Left cardiac atrium (tissue), 4 donors: ENCODE measurements at places on chromosomes 2 and 18.

GRCh38 chr2:215878476-215879063, 134.8 kb downstream of the MREG start:
- no peak for DNase-seq

DNA sequence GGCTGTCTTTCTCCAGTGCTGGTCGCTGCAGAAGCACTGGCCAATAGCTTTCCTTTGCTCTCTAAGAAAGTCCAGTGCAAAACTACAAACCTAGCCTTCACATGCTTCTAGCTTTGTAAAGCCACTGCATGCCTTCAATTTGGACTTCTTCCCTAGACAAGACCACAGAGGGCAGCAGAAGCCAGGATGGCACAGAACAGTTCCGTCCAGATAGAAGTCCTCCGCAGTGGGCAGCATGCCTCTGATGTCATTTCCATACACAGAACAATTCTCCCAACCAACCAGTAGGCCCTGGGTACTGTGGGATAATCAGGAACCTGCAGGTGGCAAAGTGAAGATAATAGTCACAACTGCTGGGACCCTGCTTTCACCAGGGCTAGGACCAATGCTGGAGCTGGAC, 3.3 kb downstream of the ST6GAL2 start:
- no peak for DNase-seq

DNA sequence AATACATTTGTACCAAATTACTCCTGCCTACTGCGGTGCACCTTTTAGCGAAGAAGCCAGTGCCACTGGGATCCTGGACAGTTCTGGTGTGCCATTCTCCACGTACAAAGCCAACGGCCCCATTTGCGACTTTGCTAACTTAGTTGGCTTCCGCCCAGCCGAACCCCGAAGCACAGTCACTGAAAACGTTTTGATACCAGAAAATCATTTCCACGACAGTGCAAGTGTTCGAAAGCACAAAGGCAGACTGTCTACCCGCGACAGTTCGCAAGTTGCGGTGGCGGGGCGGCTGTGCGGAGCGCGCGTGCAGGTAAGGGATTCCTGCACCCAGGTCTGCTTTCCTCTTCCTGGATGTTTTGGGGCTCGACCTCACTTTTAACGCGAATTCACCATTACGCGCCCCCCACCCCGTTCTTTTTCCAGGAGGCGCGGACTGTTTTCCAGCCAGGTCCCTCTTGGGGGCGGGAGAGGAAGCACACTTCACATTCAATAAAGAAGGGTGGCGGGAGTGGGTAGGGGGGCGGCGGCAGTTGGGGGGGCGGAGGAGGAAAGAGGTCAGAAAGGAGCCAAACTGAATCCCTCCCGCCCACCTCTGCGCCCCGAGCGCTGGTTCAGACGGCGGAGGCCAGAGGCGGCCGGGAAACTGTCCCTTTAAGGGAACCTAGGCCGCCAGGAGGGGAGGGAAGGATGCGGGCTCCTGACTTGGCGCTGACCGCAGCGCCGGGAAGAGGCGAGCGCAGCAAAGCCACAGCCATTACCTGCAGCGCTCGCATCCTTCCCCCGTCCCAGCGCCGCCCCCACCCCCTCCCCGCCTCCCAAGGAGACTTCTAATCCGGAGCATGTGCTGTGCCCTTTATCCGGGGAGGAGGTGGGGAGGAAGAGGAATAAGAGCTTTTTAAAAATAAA, 107.4 kb upstream of the KCTD1 start:
- peak; percentile 64 for DNase-seq

DNA sequence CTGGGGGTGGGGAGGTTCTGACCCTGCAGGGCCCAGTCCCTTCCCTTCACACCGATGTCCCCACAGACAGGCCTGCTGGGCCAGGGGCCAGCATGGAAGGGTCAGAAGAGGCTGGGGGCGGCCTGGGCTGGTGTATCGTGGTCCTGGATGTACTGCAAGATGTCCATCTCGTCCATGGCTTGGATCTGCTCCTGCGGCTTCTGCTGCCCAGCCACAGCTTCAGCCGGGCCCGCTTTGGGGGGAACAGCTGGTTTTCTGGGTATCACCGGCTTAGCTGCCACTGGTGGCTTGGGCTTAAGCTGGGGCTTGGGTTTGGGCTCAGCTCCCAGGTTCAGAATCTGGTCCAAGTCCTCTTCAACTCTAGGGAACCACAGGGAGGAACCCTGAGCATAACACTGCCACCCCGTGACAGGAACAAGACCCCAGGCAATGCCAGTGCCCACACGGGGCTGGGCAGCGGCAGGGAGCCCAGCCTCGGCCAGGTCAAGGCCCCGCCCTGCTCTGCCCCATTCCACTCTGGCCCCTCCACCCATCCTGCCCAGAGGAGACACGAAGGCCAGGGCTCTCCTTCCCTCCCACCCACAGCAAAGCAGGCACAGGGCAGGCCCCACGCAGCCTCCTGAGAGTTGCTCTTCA, 31.9 kb downstream of the HS1BP3 start:
- no peak for DNase-seq

DNA sequence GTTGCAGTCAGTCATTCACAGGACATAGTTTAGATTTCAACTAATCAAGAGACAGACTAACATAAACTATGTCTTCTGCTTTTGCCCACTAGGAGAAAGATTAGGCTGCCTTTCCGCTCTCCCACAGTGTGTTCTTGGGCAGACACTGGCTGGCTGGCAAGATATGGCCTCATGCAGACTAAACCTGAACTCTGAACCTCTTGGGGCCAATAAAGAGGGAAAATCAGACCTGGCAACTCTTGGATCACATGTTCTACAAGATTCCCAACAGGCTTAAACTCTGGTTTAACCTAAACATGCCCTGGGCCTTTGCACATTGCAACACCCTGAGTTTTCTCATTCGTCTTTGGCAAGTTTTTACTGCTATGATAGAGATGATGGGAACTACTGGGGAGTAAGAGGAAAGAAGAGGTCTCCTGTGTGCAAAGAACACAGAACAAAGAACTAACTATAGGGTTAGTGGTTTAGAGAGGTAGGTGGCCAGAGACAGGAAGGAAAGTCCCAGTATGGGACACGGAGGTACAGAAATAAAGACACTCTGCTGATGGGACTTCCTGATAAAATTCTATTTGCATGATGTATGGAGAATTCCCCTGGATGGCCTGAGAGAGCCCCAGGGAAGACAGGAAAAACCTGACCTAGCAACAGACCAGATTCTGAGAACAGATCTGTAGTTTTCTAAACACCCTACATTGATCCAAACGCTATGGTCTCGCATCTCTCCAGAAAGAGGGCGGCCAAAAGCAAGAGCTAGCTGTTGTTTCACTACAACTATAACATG, 2.0 kb upstream of the ATRAID start:
- no peak for DNase-seq

- no peak for DNase-seq
Observed at GRCh38 chr2:65675350-65675749, 243.0 kb upstream of the SPRED2 start.

DNA sequence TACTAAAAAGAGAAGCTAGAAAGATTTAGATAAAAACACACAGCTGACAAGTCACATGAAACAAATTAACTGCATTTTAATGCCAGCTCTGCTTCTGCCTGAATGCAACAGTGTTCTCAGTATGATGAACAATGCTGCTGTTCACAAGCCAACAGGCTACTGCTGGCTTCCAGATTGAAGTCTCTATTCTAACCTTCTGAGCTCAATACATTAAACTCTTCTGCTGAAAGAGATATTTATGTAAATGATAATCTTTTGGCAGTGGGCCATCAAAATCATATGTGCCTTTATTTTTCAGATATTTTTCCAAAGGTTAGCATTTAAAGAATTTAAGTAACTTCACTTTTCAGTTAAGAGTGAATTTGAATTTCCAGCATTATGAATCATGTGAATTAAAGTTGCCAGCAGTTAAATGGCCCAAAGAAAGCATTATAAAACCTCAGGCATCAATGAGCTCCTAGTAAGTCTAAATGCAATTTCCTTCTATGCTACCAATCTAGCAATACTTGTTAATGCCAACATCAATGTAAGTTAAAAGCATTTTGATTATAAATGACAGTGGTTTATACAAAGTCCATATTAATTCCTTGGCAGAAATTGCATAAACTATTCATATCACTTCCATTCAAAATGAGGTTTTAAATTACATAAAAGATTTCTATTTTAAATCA, 72.4 kb downstream of the ID2 start:
- DNase-seq = no peak

DNA sequence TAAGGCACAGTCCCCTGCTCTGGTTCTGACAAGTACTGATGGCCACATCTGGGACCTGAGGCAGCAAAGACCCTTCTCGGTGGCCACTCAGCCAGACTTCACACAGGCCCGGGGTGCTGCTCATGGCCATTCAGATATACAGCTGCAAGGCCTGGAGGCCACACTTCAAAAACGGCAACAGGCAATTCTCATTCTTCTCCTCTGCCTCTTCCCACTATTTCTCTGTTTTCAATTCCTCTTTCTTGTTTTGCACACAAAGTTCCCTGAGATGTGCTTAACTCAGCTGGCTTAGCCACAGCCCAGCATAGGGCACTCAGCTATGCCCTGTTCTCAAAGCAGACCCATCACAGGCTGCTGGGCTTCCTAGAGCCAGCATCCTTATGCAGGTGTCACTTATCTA, 29.9 kb downstream of the PTPN18 start:
- no peak for DNase-seq

DNA sequence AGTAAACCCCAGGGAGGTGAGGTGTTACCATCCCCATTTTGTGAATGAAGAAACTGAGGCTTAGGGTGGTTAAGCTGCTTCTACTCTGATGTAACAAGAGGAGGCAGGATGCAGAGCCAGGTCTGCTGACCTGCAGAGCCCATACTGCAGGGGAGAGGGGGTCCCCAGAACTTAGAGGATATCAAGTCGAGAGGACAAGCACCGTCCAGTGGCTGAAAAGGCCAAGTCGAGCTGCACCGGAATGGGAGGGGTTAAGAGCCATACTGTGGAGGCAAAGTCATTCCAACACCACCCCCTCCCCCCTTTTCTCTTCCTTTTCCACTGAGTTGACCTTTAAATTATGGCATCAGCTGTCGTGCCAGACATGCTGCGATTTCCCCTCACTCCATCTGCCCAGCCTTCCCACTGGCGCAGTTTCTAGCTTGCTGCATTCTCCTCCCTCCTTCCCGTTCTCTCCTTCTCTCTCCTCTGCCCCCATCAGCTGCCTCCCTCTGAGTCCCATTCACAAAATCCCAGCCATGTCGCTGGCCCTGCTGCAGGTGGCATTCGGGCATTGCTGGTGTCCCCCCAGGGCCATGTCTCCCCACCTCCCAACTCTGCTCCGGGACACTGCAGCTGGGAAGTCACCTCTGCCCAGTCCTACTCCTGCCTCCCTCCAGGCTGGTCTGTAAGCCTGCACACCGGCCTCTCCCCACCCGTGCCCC, 346.9 kb downstream of the DYSF start:
- no peak for DNase-seq

DNA sequence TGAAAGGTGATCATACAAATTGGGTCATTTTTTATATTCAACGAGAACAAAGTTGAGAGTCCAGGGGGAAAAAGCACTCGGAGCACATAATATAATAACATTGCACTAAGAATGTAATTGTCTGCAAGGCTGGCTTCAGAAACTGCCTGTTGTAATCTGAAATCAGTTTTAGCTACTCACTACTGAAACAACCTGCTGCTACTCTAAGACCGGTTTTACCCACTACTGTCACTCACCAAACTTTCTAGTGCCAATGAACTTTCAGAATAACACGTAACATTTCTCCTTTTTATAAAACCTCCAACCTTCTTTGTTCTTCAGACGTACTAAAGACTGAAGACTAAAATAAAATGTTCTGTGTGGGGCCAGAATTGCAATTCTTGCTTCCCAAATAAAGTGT, 11.5 kb upstream of the CYB5A start:
- DNase-seq = no peak

DNA sequence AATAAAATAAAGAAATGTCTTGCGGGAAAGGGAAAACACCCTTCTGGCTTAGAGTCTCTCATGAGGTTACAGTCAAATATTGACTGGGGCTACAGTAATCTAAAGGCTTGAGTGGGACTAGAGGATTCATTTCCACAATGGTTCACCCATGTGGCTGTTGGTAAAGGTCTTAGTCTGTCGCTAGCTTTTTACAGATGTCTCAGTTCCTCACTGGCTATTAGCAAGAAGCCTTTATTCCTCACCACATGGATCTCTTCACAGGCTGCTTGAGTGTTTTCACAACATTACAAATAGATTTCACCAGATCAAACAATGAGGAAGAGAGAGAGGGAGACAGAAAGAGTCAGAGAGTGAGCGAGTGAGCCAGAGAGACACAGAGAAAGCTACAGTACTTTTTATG, 8.3 kb upstream of the ZC3H15 start:
- no peak for DNase-seq

DNA sequence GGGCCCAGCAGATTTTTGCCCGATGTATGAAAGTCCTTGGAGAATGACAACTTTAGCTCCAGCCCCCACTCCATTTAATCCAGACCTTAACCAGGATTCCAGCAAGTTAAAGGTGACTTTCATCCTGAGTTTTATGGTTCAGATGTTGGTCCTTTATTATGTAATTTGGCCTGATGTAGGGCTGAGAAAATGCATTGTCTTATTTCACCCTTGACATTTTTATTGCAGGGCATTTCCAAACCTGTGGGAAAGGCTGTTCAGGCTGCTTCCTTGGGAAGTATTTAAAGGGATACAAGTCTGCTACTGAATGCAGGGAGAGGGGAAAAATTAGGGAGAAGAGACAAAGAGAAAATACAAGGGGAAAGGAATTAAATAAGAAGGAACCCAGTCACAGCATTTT, 48.8 kb downstream of the ASB1 start:
- no peak for DNase-seq

DNA sequence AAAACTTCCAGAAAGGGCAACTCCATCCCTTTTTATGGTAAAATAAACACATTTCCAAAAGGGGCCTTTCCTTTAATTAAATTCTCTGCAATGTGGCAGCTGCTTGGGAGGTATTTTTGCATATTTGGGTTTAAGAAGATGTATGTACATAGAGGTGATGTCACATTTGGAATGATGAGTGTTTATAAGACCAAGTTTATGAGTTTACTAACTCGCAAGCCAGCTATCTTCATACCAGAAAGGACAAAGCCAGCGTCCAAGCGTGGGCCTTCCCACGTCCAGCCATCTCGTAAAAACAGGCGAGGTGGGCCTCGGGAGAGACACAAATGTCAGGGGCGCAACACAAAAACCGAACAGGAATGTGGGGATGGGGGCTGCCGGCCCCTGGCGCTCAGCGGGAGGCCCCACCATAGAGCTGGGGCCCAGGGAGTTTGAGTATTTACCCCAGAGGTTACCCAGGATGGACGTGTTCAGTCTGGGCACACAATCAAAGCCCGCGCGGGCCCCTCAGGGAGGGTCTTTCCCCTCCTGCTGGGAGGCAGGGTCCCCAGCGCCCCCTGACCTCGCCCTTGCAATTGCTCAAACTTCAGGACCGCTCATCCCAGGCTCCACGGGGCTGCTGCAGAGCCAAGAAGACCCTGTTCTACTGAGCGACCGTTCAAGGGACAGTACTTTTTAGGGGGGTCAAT, 137.3 kb downstream of the TWIST2 start:
- no peak for DNase-seq

- DNase-seq = no peak
Observed at GRCh38 chr2:113039719-113040118, 12.9 kb downstream of the IL36B start.

- no peak for DNase-seq
Observed at GRCh38 chr2:15745350-15745749, 153.7 kb downstream of the DDX1 start.
